ENCODE measurements at places on chromosomes 6 and 20. TPM values are rescaled to one million over a fixed set of nuclear protein-coding genes. Genes with fewer than 3 reads are reported as not detected.

NKAIN2 gene
- 0.19 TPM for polyA plus RNA-seq

TP53TG5 gene
- 0.40 TPM for polyA plus RNA-seq

AK9 gene
- polyA plus RNA-seq, result 6.9 TPM

FAM209B gene
- 0.76 TPM for polyA plus RNA-seq

C20orf202 gene
- 0.21 TPM for polyA plus RNA-seq

ARMC2 gene
- polyA plus RNA-seq, result 4.9 TPM

RAET1L gene
- polyA plus RNA-seq, result not detected

SLC16A10 gene
- 1.9 TPM for polyA plus RNA-seq

ARMH2 gene
- polyA plus RNA-seq, result not detected

FERMT1 gene
- 0.06 TPM for polyA plus RNA-seq

PPP1R14C gene
- 64.6 TPM for polyA plus RNA-seq

RAB32 gene
- polyA plus RNA-seq, result 9.3 TPM

PLAGL1 gene
- 9.5 TPM for polyA plus RNA-seq

SLC17A9 gene
- polyA plus RNA-seq, result 2.6 TPM

CALHM5 gene
- polyA plus RNA-seq, result 1.3 TPM

BPIFB1 gene
- polyA plus RNA-seq, result 0.04 TPM

GZF1 gene
- 8.6 TPM for polyA plus RNA-seq

JPH2 gene
- polyA plus RNA-seq, result 144 TPM

Data from heart left ventricle (tissue), 16 donors.